ENCODE measurements at places on chromosomes 13 and 19.

DNA sequence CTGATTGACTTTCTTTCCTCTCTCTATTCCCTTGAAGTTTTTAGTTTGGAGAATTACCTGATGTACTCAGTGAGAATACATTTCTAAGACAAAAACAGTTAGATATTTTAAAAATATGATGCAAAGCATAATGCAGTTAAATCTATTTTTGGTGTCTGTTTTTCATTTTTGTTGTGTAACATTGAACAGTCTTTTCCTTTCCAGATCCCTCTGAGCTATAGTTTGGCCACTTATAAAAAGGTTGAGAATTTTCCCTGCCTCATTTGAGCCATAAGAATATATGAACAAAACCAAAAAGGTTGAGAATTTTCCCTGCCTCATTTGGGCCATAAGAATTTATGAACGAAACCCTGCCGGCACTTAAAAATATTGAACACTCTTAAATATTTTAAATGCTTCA is 57.0 kb upstream of the IPO5 start:
- DNase-seq: no peak

DNA sequence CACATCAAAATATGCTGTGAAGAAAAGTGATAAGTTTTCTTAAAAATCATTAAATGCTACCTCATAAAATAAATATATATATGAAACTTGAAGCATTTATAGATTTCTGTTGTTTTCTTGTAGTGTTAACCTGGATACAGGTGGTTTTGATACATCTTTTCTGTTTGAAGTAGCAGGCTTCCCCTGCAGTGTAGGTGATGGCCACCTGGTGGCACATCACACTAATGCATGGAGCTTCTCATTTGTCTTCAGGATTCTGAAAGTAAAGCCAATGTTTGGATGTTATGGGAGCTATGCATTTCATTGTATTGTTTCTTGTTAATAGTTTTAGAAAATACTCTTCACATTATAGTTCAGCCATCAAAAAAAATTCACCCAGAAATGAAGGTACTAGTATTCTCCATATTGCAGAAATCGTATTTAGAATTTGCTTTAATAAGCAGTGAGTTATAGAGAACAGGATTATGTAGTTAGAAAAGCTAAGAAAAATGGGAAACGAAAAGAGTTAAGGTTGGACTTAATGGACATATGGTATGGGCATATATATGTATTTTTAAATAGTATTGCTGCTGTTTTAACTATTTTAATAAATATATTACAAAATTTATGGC is 18.7 kb downstream of the GPR180 start:
- DNase-seq: peak; percentile 24

GRCh38 chr13:75764251-75764925 is 128.3 kb downstream of the LMO7 start:
- no peak for DNase-seq

GRCh38 chr13:32851083-32852069 is 164.8 kb upstream of the KL start:
- DNase-seq: no peak

DNA sequence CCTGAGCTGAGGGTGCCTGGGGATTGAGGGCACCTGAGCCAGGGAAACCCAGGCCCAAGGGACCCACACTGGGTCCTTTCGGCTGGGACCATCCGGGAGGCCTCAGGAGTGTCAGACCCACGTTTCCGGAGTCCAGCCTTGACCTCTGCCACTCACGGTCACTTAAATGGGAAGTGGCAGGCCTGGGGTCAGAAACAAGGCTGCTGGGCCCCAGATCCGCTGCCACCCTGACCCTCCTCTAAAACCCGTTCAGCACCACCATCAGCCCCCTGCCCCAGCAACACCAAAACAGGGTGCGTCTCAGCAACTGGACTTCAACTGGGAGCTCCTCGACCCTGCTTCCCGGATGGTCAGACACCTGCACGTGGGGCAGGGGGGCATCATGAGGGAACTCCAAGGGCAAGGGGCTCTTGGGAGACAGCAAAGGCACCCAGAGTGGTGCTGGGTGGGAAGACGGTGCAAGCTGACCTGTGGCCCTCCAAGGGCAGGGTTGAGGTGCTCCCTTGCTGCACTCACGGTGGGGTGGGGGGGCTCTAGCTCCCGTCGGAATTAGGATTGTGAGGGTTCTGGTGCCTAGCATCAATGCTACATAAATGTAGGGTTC is 1.2 kb upstream of the PLPP2 start:
- DNase-seq: no peak

DNA sequence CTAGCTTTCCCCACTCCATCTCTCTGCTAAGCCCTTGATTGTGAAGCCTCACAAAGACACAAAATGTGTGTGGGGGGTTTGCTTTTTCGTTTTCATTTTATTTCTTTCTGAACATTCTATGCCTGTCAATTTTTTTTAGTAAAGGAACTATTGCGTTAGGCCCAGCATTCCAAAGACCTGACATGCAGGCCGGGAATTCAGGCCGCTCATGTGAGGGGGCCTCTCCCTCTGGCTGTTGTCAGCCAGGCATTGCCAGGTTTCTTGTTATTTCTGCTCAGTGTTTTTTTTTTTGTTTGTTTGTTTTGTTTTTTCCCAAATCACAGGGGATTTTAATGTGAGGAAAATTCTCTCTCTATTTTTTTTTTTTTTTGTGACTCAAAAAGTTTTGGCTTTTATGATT is 10.3 kb upstream of the MEDAG start:
- DNase-seq: no peak

DNA sequence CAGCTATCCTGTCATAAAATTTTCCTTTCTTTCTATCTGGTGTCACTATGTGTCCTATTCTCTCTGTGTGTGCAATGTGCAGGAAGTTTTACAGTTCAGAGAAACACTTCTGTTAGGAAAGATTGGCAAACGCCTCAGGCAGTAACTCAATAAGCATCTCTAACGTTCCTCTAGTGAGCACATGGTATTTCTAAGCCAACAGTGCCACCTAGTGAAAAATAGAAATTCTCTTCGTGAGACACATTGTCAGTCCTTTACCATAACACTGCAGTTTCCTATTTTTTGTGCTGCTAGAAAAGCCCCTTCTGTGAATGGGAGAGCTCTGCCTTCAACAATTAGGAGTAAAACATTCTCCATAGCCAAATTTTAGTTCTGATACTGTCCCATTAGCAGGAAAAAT is 50.7 kb downstream of the ZNF723 start:
- no peak for DNase-seq

DNA sequence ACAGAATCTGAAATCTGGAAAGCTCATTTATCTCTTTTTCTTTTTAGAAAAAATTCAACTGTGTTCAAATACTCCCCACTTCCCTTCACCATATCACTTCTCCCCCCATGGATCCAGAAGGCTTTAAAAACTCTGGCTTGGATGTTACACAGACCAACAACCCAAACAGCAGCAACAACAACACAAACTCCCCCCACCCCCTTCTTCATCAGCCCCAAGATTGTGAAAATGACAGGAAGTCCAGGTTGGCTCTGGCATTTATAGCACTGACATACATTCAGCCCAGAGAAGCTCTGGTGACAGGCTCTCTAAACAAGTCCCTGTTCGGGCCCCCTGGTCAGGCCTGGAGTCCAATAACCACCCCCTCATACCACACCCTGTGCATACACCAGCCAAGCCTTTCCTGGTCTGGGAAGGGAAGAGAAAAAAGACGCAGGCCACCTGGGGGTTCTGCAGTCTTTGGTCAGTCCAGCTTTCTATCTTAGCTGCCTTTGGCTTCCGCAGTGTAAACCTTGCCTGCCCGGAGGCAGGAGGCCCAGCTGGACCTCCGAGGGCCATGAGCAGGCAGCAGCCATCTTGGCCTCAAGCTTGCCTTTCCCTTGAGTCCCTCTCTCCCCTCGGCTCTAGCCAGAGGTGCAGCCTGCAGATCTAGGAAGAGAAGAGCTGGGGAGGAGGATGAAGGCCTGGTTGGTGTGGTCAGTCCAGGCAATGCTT is 6.8 kb downstream of the CDX2 start:
- DNase-seq: no peak

- DNase-seq: no peak
Measured at GRCh38 chr13:76014406-76015318, 378.5 kb downstream of the LMO7 start.

DNA sequence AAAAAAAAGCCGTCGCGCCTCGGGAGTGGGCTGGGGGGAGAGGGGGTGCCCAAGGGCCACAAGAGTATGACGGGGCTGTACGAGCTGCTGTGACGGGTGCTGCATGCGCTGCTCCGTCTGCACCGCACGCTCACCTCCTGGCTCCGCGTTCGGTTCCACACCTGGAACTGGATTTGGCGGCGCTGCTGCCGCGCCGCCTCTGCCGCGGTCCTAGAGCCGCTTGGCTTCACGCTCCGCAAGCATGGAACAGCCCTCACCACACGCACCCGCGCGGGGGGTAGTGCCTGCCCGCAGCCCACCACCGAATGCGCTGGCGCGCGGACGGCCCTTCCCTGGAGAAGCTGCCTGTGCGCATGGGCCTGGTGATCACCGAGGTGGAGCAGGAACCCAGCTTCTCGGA is 18.8 kb downstream of the C1QTNF9 start:
- DNase-seq: no peak

DNA sequence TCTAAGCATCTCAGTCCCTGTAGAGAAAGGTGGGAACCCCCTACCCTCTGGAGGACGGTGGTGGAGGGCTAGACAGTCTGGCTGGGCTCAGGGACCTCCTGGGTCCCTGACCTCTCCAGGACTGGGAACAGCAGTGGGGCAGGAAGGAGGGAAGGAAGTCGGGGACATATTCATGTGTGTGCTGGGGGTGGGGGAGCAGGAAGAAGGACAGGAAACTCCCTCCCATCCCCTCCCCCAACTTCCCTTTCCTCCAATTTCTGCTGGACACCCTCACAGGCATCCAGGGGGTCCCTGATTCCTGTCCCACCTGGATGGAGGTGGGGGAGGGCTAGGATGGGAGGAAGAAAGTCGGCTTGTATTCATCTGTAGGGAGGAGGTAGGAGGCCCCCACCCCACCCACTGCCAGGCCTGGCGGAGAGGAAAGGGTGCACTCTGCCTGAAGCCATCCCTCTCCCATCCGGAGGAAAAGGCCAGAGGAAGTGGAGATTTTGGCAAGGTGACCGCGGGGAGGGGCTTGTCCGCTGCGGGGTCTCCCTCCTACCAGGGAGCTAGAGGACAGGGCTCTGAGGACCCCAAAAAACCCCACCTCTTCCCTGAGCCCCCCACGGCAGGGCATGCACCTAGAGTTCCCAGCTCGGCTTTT is 2.3 kb downstream of the NOVA2 start:
- no peak for DNase-seq

- DNase-seq: no peak
Measured at GRCh38 chr19:17757125-17757524, 5.8 kb downstream of the FCHO1 start.

DNA sequence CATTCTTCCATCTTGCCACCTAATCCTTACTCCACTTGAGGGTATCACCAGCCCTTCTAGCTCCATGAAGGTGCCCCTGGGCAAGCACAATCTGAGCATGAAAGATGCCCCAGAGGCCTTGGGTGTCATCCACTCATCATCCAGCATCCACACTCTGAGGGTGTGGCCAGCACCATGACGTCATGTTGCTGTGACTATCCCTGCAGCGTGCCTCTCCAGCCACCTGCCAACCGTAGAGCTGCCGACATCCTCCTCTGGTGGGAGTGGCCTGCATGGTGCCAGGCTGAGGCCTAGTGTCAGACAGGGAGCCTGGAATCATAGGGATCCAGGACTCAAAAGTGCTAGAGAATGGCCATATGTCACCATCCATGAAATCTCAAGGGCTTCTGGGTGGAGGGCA is 3.1 kb upstream of the KLK3 start:
- no peak for DNase-seq

GRCh38 chr19:17323964-17324332 is 10.7 kb downstream of the ANO8 start:
- DNase-seq: no peak

GRCh38 chr19:35176181-35176570 is 21.6 kb downstream of the FXYD5 start:
- DNase-seq: no peak

DNA sequence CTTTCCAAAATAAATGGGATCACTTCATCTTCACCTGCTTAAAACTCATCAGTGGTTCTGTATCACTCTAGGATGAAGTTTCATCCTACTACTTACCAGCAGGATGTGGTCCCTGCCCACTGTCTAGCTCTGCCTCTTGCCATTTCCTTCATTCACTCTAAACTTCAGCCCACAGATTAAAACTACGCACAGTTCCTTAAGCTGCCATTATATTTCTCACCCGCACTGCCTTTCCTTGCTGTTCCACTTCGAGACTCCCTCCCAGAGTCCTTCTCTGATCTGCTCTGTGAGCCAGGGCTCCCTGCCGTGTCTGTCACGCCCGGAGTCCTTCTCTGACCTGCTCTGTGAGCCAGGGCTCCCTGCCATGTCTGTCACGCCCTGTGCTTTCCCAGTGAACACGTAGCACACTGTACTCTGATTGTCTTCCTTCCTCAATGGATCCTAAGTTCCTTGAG is 52.0 kb upstream of the NPAS1 start:
- no peak for DNase-seq

GRCh38 chr19:46839752-46840497 is 10.7 kb downstream of the AP2S1 start:
- DNase-seq: no peak

DNA sequence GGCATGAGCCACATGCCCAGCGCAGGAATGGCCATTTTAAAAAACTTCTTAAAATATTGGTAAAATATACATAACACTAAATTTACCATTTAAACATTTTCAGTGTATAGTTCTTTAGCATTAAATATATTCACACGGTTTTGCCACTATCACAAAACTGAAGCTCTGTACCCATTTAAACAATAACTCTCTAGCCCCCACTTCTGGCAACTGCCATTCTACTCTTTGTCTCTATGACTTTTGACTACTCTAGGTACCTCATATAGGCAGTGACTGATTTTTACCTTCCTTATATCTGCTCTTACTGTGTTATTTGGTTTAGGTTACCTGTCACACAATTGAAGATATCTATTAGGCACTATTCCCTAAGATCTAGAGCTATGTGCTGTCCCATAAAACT is 2.3 kb upstream of the KBTBD7 start:
- DNase-seq: no peak

DNA sequence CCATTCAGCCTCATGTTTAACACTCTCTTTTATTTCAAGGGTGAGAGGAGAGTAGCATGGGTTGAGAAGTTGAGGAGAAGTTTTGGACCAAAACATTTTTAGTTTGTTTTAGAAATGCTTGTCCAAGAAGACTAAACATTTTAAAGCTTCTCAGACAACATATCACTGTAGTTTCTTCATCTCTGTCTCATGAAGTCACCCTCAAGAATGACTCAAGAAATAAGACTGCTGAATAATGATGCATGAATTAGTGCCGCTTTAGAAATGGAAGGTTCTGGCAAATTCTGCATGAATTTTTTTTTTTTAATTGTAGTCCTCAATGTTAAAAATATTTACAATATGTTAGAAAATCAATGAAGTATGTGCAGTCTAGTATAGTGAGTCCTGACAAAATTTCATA is 422.7 kb upstream of the ARGLU1 start:
- no peak for DNase-seq

Data from stimulated activated CD4-positive, alpha-beta T cell treated with anti-CD3 and anti-CD28 coated beads, Interleukin-4, amount 100 ng/mL, for 1 hour (primary cell).